ENCODE measurements at places on chromosomes 16 and 17. TPM values are rescaled to one million over a fixed set of nuclear protein-coding genes. Genes with fewer than 3 reads are reported as not detected.

The TMEM235 gene
- 0.08 TPM for polyA plus RNA-seq

The PKMYT1 gene
- 16.4 TPM for polyA plus RNA-seq

- no peak for DNase-seq
These were observed 35.2 kb downstream of the ARHGAP23 start for GRCh38 chr17:38463451-38463858.

GRCh38 chr17:73863761-73864535, 219.7 kb upstream of the SDK2 start:
- DNase-seq: no peak

GRCh38 chr16:48539485-48540221, 70.3 kb downstream of the N4BP1 start:
- DNase-seq: no peak

DNA sequence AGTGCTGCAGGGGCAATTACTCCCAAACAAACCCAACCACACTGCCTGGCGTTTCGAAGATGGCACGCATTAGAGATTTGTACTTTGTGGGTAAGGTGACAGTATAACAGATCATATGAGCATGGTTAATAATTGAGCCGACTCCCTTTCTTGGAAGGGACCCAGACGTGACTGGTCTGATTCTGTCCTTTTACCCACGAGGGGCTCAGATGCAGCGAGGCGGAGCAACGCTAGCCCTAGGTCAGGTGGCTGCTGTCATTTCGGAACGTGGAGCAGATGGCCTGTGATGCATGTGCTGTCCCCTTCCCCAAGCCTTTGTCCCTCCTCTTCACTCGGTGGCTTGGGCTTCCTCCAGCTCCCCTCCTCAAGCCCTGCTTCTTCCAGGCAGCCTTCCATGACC, 84.2 kb downstream of the SNX29 start:
- no peak for DNase-seq

The PROCA1 gene
- polyA plus RNA-seq: 7.1 TPM

DNA sequence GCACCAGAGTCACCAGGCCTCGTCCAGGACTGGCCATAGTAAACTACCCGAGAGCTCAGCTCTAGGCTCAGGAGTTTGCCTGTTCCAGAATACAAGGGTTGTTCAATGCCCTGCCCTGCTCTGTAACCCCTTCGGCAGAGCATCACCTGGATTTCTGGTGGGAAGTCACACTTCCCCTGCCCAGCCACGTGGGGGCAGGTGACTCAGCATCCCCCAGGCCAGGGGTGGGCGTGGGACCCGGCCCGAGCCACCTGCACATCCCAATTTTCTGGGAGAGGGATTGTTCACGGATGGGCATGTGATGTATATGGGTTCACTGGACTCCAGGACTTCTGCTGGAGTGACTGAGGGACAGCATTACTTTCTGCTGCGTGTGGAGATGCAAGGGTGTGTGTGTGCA, 25.8 kb downstream of the COX4I1 start:
- no peak for DNase-seq

GRCh38 chr17:77790143-77790829, 168.2 kb upstream of the TNRC6C start:
- DNase-seq: no peak
